ENCODE measurements at places on chromosomes 5 and 9. TPM values are rescaled to one million over a fixed set of nuclear protein-coding genes. Genes with fewer than 3 reads are reported as not detected.

GRCh38 chr5:82849885-82850284, 227.3 kb downstream of the TMEM167A start:
- H3K4me3 ChIP-seq = no peak overlapping the region
- H3K4me1 ChIP-seq = no peaks in the 10 kb centered on the region

GRCh38 chr5:53980061-53980460, 330.3 kb downstream of the ARL15 start:
- no peak for DNase-seq
- no peak overlapping the region for H3K4me3 ChIP-seq
- H3K4me1 ChIP-seq = no peaks in the 10 kb centered on the region
- no peak overlapping the region for H3K27ac ChIP-seq
- no peaks in the 10 kb centered on the region for H3K27me3 ChIP-seq

DNA sequence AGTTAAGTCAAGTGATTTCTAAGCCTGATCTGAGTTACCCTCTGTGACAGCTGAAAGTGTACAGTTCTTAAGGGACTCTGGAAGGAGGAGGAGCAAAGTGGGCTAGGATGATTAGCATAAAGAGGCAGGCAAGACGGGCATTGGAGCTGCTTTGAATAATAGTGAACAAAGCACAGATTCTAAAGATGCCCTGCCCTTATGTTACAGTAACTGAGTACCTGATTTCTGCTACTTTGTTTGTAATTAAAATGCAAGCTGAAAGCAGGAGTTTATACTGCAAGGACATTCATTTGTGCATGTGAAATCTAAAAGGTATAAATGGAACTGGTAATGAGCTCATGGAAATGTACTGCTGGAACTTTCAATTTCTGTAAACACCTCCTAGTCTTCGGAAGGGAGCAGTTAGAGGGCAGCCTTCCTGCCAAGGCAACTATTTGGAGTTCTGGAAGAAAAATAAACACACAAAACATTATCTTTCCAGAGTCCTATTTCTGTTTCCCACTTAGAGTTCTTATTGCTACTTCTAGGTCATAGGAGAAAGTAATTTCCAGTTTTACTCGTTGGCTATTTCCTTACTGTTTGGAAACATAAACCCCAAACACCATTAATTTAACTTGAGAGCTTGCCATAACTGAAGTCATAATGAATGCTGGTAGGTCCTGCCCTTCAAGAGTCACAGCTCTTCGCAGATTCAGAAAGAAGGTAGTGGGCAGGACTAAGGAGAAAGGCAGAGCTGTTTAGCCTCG, at the start of gene RANBP3L:
Gene RANBP3L (minus strand): TSS at position 45 of the 746 bp plus-strand sequence. CDS start 486 bp downstream, outside the sequence.
- no peaks in the 10 kb centered on the region for H3K36me3 ChIP-seq
- H3K27ac ChIP-seq = peak within 1 kb of the TSS; percentile 73
- peak within 1 kb of the TSS; percentile 23 for H3K4me3 ChIP-seq
- peak; percentile 71 for DNase-seq
- no peaks in the 10 kb centered on the region for H3K27me3 ChIP-seq

IL5 gene
- polyA plus RNA-seq = not detected

GRCh38 chr5:165157219-165157618, 1651.8 kb downstream of the MAT2B start:
- no peak overlapping the region for H3K4me3 ChIP-seq
- no peaks in the 10 kb centered on the region for H3K36me3 ChIP-seq
- H3K4me1 ChIP-seq = no peaks in the 10 kb centered on the region
- H3K27me3 ChIP-seq = no peaks in the 10 kb centered on the region
- H3K27ac ChIP-seq = no peak overlapping the region

GRCh38 chr9:111114486-111114885, 76.2 kb upstream of the LPAR1 start:
- no peak overlapping the region for H3K4me3 ChIP-seq
- DNase-seq = no peak
- H3K36me3 ChIP-seq = no peaks in the 10 kb centered on the region

SPATA31C1 gene
- not detected for polyA plus RNA-seq

- no peaks in the 10 kb centered on the region for H3K36me3 ChIP-seq
- H3K27ac ChIP-seq = no peak overlapping the region
- DNase-seq = no peak
Observed at GRCh38 chr5:111069839-111070238, 1.7 kb upstream of the TSLP start.

- no peaks in the 10 kb centered on the region for H3K27me3 ChIP-seq
- H3K27ac ChIP-seq = no peak overlapping the region
- H3K4me3 ChIP-seq = no peak overlapping the region
- H3K36me3 ChIP-seq = no peaks in the 10 kb centered on the region
Observed at GRCh38 chr5:116766470-116766947, 191.9 kb upstream of the SEMA6A start.

IL4 gene
- polyA plus RNA-seq = not detected

PKD2L2 gene
- polyA plus RNA-seq = not detected

All from stomach (tissue), 19 donors.